ENCODE measurements at places on chromosomes 12 and 14.
A peak's percentile ranks its signal among the peaks of the same experiment; 100 is the strongest.

GRCh38 chr14:25400607-25401206 lies 350.8 kb upstream of the STXBP6 start:
- DNase-seq = peak; percentile 52

GRCh38 chr14:50910495-50911420 lies 33.5 kb downstream of the PYGL start:
- no peak for DNase-seq

GRCh38 chr12:46920499-46920898 lies 94.7 kb upstream of the SLC38A4 start:
- no peak for DNase-seq

DNA sequence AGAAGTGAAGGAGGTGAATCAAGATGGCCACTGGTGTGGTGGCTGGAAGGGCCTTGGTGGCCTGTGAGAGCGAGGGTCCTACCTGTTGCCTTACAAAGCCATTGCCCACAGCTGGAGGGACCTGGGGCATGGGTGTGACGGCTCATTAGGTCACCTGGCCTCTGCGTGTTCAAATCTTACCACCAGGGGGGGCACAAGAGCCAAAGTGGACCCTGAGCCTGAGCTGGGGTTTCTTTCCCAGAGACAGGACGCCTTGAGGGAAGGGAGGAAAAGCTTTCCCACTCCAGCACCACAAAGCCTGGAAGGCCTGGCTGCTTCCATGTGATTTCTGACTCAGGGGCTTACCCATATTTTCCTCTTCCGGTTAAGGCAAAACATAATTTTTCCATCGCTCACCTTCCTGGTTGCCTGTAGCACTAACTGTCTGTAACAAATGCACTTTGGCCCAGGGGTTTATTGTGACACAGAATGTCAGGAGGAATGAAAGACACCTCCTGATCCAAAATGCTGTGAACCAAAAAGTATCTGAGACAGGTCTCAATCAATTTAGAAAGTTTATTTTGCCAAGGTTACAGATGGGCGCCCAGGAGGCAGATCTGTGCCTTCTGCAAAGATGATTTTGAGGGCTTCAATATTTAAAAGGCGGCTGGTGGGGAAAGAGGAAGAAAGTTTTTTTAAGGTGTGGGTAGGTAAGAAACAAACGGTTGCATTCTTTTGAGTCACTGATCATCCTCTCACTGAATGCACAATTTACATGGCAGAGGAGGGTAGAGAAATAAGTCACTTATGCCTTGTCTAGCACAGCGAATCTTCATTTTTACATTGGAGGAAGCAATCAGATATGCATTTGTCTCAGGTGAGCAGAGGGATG lies 4.3 kb upstream of the CD9 start:
- peak; percentile 76 for DNase-seq

GRCh38 chr14:23469906-23470403 lies 452 bp downstream of the NGDN start:
- no peak for DNase-seq

GRCh38 chr12:110821917-110822316 lies 24.9 kb upstream of the CCDC63 start:
- DNase-seq = no peak

DNA sequence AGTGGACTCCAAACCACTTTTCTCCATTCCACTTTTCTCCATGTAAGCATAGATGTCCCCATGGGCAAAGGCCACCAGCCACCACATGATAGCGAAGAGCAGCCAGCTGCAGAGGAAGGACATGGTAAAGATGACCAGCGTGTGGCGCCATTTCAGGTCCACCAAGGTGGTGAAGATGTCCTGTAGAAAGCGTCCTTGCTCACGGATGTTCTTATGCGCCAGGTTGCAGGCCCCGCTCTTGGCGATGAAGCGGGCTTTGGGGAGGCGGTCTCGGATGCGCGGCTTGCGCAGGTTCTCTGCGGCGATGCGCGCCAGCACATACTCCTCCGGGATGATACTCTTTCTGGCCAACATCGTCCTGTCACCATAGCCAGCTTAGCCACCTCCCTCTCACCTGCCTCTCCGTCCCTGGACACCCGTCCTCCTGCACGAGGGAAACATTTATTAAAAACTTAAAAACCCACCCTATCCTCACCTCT lies 1.2 kb downstream of the KCNJ8 start:
- peak; percentile 6 for DNase-seq

- no peak for DNase-seq
Measured at GRCh38 chr12:72219937-72220336, 52.2 kb upstream of the TRHDE start.

- no peak for DNase-seq
Measured at GRCh38 chr12:26467351-26467750, 272.0 kb downstream of the SSPN start.

- no peak for DNase-seq
Measured at GRCh38 chr12:121786440-121786825, 7.1 kb downstream of the RHOF start.

- no peak for DNase-seq
Measured at GRCh38 chr12:109513977-109514376, 36.5 kb downstream of the UBE3B start.

DNA sequence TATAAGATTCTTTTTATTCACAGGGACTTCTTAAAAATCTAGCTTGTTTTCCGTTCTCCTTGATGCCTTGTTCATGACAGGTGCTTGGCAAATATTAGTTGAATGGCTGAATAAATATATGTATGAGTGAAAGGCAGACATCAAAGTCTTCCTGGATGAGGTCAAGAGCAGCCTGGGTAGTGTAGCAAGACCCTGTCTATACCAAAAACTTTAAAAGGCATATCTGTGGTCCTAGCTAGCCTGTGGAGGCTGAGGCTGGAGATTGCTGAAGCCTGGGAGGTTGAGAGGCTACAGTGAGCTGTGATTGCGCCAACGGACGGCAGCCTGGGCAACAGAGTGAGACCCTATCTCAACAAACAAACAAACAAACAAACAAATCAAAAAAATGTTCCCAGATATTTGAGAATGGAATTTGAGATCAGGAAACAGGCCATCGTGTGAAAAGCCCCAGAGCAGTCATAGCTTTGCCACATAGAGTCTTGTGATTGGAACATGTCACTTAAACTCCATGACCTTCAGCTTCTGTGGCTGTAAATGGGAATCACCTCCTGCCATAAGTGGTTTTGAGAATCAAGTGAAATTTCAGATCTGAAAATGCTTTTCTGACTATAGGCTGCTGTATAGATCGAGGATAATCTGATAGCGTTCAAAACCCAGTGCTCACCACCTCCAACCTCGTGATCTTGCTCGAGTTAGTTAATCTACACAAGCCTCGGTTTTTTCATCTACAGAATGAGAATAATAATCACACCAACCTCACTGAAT lies 64.3 kb downstream of the ZFP36L1 start:
- no peak for DNase-seq

DNA sequence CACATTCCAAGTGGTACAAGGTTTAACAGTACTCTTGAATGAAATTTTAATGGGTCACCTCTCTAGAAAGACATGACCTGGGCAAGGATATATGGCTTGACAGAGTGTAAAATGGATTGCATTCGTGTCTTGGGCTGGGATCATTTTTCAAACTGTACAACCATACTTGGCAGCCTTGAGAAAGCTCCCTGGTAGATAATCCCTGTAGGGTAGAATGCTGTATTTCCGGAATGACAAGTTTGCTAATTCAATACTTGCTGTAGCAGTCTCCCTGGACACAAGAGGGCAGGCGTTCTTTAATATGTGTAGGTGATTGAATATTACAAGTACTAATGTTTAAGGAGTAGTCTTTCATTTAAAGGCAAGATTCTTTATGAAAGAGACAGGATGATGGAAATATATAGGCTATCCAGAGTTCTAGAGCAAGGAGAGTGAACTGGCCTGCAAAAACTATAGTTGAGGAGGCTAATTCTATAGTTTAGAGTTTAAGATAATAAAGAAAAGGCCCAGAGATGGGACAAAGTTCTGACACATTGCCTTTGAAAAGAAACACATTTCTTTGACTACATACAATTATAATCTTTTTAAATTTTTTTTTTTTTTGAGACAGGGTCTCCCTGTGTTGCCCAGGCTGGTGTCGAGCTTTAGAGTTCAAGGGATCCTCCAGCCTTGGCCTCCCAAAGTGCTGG lies 53.4 kb downstream of the PLBD1 start:
- no peak for DNase-seq

DNA sequence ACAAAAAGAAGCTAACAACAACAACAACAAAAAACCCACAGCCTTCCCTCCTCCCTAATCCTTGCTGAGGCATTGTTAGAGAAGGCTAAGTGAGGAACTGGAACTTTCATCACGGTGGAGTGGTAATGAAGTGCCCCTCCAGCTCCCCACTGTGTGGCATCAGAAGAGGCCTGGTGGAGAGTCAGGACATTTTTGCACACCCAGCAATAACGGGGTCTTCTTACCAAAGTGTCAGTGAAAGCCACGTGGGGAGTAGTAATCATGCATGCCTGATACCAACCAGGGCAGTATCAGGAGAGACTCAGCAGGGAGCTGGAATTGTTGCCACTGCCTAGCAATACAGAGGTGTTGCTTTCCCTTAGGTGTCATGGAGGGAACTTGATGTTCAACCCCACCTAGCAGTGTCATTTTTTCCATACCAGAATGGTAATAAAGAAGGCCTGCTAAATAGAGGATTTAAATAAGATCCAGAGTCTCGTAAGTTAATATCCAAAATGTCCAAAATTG lies 299.7 kb upstream of the RGS6 start:
- DNase-seq = no peak

- no peak for DNase-seq
Measured at GRCh38 chr12:123949770-123950165, 22.9 kb downstream of the CCDC92 start.

GRCh38 chr14:71538938-71539649 lies 393.1 kb upstream of the RGS6 start:
- no peak for DNase-seq

GRCh38 chr12:67794161-67794560 lies 145.6 kb downstream of the DYRK2 start:
- no peak for DNase-seq

DNA sequence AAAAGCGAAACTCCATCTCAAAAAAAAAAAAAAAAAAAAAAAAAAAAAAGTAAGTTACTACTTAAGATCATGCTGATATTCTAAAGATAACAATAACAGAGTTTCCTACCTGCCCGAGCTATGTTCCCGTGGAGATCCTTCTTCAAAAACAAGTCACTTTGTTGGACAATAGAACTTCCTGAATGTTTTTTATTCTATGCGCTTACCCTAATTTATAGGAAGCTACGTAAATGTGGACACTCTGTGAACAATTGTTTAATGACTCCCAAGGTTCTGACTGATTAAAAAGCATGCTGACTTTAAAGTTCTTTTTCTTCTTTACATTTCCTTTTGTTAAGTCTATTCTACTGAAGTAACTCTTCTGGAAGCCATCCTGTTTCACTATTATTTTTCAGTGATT lies 52.5 kb downstream of the FGD4 start:
- DNase-seq = no peak

DNA sequence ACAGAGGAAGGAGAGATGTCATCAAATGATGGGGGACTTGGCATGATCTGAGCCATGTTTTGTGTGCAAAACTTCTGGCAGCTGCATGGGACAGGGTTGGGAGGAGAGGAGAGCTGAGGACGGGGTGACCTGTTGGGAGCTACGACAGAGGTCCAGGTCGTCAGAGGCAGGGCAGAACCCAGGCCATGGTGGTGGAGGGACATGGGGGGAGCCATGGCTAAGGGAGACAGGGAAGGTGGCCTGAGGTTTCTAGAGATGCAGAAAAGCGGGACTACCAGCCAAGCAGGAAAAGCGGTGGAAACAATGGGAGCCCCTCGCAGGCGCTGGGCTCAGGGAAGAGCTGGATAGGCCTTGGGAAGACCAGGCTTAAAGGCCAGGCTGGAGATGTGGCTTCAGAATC lies 88.3 kb downstream of the DICER1 start:
- no peak for DNase-seq

GRCh38 chr12:24088751-24089509 lies 139.5 kb upstream of the SOX5 start:
- DNase-seq = no peak

DNA sequence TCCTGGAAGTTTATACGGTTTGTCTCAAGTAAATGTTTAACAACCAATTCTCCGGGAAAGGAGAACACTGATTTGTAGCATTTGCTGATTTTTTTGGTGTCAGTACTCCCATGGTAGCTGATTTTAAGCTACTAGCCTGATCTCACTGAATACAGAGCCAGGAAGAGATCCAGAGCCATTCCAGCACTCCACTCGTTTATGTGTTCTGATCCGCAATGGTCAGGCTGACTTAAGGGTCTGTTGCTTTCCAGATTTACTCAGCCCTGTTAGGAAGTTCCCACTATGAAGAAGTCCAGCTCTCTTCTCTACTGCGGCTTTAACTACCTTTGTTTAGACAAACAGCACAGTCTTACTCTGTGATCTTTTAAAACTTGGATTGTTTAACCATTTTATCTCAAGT lies 38.0 kb upstream of the NID2 start:
- no peak for DNase-seq

DNA sequence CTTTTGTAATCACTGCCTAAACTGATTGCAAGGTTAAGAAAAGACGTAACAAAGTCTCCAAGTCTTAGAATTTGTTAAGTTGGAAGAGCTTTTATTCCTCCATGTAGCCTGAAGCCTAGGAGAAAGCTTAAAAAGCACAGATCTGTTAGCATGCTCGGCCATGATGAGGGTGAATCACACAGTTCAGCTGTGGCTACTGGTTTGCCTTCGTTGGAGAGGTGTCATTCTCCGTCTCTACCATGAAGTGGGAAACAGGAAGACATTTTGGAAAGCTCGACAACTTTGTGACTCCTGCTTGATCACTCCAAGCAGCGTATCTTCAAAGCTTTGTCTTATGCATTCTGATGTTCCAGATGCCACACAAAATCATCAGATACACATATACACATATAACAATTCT lies 27.1 kb downstream of the DCP1B start:
- DNase-seq = no peak

DNA sequence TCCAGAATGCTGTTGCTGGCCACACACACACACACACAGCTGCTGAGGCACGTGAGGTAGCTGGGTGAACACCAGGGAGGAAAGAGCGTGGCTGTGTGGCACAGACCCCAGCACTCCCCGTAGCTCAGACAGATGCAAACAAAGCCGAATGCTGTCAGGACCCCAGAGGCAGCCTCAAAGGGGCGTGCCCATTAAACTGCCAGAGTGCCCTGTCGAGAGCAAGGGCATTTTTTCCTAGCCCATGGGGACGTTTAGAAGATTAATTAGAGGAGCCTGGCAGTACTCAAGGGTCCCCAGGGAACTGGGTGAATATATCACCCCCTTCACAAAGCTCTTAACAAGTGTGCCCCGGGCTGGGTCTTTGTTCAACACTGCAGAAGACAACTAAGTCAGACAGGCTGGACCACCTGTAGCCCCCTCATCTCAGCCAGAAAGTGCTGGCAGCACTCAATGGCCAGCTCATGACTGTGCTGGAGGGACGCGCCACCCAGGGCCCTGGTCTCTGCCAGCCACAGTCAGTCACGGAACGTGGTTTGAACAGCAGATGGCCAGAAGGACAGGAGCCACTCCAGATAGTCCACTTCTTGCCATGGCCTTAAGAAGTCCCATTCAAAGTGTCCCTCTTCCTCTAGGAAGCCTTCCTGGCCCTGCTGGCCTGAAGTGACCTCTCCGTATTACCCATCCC lies 37.5 kb downstream of the TTC7B start:
- DNase-seq = no peak

- DNase-seq = no peak
Measured at GRCh38 chr14:92647797-92648279, 100.6 kb downstream of the LGMN start.
